ENCODE measurements at places on chromosomes 7 and 10.

DNA sequence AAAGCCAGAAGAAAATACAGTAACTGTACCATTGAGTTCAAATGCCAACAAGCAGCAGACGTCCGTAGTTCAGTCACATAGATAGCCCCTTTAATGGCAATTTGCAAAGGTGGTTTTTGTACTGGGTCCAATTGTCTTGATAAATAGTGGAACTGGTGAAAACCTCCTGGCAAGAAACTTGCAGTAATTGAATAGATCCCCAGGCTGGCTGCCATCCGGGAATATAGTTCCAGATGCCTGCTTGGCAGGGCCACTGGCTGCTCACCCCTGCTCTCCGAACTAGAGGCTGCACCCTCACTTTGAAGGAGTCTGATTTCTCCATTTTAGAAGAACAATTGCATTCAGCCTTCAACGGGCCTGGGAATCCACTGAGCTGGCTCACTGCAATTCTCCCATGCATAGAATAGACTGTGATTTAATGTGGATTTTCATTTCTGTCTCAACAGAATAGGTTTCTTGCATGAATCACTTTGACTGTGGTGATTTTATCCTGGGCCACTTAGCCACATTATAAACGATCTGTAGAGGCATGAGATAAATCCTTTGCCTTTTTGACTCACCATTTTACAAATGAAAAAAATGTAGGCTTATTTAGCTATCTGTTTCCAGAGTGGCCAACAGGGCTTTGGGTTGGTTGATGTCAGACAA lies 35.9 kb upstream of the ELMO1 start:
- DNase-seq: no peak

- no peak for DNase-seq
Measured at GRCh38 chr7:85322252-85322651, 135.4 kb upstream of the SEMA3D start.

DNA sequence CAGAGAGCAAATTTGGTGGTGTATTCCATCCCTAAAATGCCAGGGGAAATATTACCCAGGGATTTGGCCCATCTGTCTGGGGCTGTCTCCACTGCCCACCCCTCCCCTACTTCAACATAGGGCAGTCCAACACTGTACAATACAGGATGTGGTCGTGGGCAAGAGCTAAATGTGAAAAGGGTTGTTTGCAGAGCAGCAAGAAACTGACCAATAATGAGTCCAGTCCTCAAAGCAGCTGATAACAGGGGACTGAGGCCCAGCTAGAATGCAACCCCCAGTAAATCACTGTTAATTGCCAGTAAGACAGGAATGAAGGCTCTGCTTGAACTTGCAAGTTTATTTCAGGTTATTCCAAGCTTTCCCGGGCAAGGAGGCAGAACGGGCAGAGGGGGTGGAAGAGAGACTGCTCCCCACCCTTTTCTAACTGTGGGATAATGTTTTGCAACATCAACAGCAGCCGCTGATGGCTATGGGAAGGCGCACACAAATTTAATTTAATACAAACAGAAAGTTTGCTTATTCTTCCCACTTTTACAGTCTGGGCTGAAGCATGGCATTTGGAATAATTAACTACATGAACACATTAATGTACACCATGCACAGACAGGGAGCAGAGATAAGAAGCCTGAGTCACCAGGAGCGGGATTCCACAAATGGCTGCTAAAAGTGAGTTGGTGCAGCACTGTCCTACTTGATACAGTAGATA lies 36.8 kb downstream of the AFAP1L2 start:
- DNase-seq: no peak

DNA sequence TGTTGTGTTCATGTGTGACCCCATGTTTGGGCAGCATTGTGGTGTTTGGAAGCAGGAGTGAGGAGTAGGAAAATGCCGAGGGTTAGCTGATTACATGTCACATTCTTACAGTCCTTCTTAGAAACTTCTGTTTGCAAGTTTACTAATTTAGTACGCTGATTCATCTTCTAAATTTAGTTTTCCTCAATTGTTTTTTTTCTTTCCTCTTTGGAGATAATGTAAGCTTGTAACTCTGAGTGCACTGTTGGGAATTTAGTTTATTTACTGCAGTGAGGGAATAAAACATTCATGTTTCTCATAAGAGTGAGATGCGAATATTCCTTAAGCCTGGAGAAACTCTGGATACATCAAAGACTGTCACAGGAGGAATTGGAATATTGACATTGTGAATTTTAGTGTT lies 135.0 kb downstream of the NT5C2 start:
- no peak for DNase-seq

DNA sequence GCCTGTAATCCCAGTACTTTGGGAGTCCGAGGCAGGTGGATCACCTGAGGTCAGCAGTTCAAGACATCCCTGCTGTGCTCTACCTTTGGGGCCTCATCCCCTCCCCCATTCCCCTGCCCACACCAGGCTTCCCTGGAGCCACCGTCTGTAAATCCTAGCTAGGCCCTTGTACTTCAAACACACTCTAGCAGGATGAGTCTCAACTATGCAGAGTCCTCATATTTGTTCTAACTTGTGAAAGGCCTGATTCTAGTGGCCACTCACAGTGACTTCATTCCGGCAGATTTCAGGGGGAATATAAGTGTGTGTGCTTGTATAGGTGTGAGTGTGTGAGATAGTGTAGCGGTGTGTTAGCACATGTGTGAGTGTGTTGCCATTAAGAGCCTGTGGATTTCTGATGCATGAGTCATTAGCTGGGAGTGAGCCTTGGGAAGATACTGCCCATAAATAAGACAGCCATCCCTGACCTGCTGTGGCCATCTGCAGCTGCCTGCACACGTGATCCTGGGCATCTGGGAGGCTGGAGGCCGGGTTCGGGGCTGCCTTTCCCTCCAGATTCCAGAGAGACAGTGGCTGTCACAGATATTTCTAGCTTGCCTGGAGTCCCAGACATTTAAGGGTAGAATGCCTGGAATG lies 1.7 kb upstream of the NEURL1 start:
- peak; percentile 53 for DNase-seq

DNA sequence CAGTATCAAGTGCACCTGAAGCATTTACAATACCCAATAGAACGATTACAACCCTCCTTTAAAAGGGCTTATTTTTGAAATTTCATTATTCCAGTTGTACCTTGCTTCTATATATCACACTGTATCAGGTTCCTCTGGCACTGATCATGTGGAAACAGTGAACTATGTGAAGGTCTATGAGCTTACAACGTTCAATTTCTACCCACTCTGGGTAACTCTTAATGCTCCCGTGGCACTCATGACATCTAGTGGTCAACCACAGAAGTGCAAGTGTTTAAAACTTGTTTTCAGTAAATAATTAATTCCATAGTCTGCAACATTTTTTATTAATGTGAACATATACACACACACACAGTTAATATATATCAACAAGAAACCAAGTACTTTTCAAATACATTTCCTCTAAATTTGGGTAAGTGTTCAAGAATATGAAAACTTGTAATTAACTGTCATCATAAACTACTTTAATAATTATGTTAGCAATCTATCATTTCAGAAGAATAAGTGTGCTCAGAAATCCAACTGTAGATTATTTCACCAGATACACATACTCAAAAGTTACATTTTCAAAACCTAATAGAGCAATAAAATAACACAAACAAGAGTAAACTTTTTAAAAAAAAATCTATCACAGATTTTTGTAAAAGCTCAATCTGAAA lies 61.0 kb downstream of the MPP7 start:
- DNase-seq: no peak

GRCh38 chr10:126080879-126081411 lies 184.6 kb downstream of the FANK1 start:
- DNase-seq: no peak

GRCh38 chr10:28533186-28533564 lies 257 bp downstream of the WAC start:
- DNase-seq: no peak

DNA sequence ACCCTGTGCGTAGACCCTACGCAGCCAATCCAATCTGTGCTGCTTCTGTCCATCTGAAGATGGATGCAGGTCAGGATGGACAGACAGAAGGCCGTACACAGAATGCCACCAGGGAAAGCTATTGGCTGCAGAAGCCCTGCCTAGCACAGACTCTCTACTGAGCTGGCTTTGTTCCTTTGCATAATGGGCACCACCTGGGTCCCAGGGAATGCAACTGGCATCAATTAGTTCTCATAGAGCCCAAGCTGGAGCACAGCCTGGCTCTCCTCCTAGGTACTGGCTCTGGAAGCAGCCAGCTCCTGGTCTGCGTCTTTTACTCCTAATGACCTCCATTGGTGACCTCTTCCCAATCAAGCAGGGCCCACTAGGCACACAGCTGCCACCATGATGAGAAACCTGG lies 26.8 kb upstream of the CACUL1 start:
- DNase-seq: no peak

Measured in retinal pigment epithelial cell (primary cell).